GM12878 (cell line): ENCODE measurements at places on chromosomes 11 and 22. TPM values are rescaled to one million over a fixed set of nuclear protein-coding genes. Genes with fewer than 3 reads are reported as not detected.
A peak's percentile ranks its signal among the peaks of the same experiment; 100 is the strongest.

- peaks cover 44% of the 10 kb centered on the region for H3K4me1 ChIP-seq
- no peaks in the 10 kb centered on the region for H3K36me3 ChIP-seq
- H3K4me3 ChIP-seq = no peak overlapping the region
- no peaks in the 10 kb centered on the region for H3K27me3 ChIP-seq
- H3K27ac ChIP-seq = no peak overlapping the region
These were observed 33.1 kb downstream of the LARGE1 start for GRCh38 chr22:33887173-33887572.

DNA sequence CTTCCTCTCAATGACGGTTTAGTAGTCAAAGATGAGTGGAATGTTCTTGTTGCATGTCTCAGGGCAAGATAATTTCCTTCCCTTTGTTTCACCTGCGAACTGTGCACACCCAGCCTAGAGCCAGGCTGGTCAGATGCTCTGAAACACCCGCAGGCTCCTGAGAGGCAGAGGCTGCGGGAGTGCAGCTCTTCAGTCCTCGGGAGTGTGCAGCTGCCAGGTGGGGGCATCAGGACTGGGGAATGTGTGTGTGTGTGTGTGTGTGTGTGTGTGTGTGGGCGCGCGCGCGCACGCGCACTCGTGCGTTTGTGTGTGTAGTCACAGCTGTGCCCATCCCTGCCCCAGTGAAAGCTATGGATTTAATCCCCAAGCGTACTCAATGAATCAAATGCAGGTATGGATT is 136.2 kb upstream of the NTM start:
- no peak for DNase-seq
- H3K27ac ChIP-seq = no peak overlapping the region
- no peaks in the 10 kb centered on the region for H3K36me3 ChIP-seq
- H3K4me3 ChIP-seq = no peak overlapping the region
- no peaks in the 10 kb centered on the region for H3K4me1 ChIP-seq

DNA sequence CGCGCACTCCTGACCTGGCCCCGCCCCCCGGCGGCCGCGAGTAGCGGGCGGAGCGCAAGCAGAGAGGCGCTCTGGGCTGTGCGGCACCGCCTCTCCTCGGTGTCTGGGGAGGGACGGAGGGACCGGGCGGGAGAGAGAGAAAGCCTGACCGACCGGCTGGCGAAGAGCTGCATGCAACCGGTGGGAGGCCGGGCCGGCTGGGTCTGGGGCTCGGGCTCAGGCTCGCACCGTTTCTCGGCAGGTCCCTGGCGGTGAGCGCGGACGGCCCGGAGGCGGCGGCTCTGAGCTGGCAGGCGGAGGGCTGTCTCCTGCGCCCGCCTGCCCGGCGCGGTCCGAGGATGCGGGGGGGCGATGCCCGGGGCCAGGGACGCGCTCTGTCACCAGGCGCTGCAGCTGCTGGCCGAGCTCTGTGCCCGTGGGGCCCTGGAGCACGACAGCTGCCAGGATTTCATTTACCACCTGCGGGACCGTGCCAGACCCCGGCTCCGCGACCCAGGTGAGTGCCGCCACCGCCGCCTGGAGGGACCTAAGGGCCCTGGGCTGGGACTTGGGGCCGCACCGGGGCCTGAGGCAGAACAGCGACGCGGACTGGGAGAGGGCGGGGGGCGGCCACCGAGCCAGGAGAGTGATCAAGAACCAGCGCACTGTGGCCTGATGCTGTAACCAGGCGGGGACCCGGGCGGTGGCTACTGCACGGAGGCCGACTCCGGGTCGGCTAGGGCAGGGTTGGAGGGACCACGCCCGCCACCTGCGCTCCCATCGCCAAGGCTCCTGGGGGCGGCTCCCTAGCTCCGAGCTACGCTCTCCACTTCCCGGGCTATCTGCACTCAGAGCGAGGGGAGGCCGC is at the start of gene SYT9:
SYT9 (plus strand) TSS at position 69 of the 847 bp plus-strand sequence; CDS start at position 352, 283 bp downstream.
- no peak within 1 kb of the TSS for H3K27ac ChIP-seq
- no peaks in the 10 kb centered on the region for H3K4me1 ChIP-seq
- H3K4me3 ChIP-seq = no peak within 1 kb of the TSS

DNA sequence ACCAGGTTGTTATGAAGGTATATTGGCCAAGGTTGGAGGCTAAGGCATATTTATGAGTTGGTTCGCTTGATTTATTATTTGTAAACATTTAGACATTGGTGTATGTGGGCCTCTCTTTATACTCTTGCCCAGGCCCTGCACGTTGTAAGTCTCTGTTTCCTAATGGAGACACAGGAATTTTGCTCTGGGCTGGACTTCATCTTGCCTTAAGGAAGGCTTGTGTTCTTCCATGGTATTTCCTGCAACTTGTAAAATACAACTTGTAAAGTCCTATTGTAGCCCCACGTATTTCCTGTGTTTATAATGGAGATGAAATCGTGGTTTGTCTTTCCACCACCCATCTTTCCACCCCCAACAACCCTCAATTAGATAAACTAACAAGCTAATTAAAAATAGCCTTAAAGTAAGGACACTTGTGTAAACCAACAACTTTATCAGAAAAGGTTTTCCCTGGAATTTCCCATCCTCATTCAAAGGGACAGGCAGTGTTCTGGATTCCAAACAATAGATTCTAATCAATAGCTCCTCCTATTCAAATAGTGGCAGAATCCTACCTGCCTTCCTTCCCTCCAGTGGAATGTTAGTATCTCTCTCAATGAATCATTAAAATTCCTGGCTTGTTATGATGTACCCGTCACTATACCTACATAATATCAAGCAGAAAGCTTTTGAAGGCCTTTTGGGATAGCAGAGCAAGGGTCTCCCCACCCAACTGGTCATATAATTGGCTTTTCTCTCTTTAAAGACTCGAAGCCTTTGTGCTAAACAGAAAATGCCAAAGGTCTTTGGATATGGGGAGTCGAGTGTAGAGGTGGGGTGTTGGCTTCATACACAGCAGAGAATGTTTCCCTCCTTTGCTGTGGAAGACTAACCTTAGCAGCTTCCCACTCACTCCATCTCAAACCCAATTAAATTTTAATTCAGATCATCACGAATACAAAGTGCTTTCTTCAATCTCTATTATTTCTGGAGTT is 77.1 kb downstream of the UBASH3B start:
- H3K36me3 ChIP-seq = no peaks in the 10 kb centered on the region
- no peaks in the 10 kb centered on the region; the same call in 1 of the 2 replicates for H3K27me3 ChIP-seq
- H3K27ac ChIP-seq = no peak overlapping the region
- H3K4me3 ChIP-seq = no peak overlapping the region

DNA sequence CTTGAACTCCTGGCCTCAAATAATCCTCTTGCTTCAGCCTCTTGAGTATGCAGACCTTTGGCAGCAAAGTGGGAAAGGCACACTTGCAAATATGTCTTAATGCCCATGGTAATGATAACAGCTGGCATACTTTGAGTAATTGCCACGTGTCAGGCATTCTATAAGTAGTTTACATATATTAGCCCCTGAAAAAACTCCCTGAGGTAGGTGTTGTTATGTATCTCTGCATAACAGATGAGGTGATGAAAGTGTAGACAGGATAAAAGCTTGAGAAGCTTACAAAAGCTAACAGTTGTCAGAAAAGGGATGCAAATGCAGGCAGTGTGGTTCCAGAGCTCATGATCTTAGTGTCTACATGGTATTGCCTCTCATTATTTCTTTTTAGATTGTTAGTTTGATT is 291.1 kb upstream of the C11orf87 start:
- H3K4me3 ChIP-seq = no peak overlapping the region
- H3K27ac ChIP-seq = no peak overlapping the region
- H3K4me1 ChIP-seq = no peaks in the 10 kb centered on the region
- no peak for DNase-seq

- no peaks in the 10 kb centered on the region for H3K27me3 ChIP-seq
- H3K4me3 ChIP-seq = no peak overlapping the region
- H3K27ac ChIP-seq = no peak overlapping the region
These were observed 12.5 kb downstream of the USP35 start for GRCh38 chr11:78201096-78201818.

GRCh38 chr11:36824349-36824748 is 226.3 kb upstream of the RAG2 start:
- H3K27me3 ChIP-seq = no peaks in the 10 kb centered on the region
- no peak overlapping the region for H3K27ac ChIP-seq
- H3K4me1 ChIP-seq = no peaks in the 10 kb centered on the region
- no peak for DNase-seq

DNA sequence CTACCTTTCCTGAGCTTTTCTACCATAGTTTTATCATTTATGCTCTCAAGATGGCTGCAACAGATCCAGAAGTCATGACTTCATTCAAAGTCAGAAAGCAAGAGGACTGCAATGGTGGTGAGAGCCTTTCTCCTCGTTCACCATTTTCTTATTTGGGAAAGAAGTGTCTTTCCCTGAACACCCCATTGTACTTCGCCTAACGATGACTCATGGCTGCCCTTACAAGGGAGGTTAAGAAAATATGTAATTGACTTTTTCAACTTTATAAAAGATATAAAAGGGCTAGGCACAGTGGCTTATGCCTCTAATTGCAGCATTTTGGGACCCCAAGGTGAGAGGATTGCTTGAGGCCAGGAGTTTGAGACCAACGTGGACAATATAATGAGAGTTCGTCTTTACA is 541.7 kb downstream of the METTL15 start:
- H3K27me3 ChIP-seq = no peaks in the 10 kb centered on the region
- H3K4me1 ChIP-seq = no peaks in the 10 kb centered on the region
- no peak overlapping the region for H3K27ac ChIP-seq
- no peak for DNase-seq
- H3K4me3 ChIP-seq = no peak overlapping the region
- no peaks in the 10 kb centered on the region for H3K36me3 ChIP-seq

DNA sequence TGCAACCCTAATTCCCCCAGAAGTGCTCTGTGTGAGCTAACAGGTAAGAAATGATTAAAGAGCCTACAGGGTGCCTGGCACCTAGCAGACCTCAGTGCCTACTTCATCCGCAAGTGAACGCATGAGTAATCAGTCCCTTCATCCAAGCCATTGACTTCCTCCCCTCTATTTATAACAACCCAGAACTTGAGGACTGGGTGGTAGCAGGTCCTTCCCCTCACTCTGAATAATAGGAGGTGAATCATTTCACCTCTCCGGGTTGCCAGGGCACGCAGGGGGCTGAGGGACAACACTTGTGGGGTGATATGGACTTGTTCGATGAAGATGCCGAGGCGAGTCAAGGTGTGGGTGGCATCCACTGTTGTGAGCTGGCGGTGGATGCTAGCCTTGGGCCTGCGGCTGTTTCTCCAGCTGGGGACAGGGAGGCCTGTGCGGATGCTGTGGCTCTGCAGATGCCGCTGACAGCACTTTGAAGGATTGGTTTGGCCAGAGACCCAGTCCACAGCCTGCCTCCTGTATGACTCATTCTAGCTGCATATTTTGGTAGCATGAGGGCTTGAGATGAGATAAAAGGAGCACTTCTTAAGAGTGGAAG is 11.7 kb upstream of the SORL1-AS1 start:
- H3K27me3 ChIP-seq = no peaks in the 10 kb centered on the region
- H3K4me1 ChIP-seq = peaks cover 91% of the 10 kb centered on the region
- peaks cover 8% of the 10 kb centered on the region; the same call in 1 of the 2 replicates for H3K36me3 ChIP-seq
- DNase-seq = no peak
- H3K4me3 ChIP-seq = peak overlapping the region; percentile 57; the same call in 1 of the 2 replicates

GRCh38 chr11:37755521-37755920 is 1157.5 kb upstream of the RAG2 start:
- H3K27me3 ChIP-seq = no peaks in the 10 kb centered on the region
- no peak for DNase-seq
- H3K4me3 ChIP-seq = no peak overlapping the region
- no peaks in the 10 kb centered on the region for H3K36me3 ChIP-seq
- H3K4me1 ChIP-seq = no peaks in the 10 kb centered on the region

GRCh38 chr11:72812604-72812966 is 1.6 kb upstream of the ATG16L2 start:
- H3K4me3 ChIP-seq = peak overlapping the region; percentile 89
- H3K36me3 ChIP-seq = peaks cover 3% of the 10 kb centered on the region; the same call in 1 of the 2 replicates
- H3K4me1 ChIP-seq = peaks cover 14% of the 10 kb centered on the region
- no peaks in the 10 kb centered on the region for H3K27me3 ChIP-seq
- DNase-seq = no peak
- H3K27ac ChIP-seq = peak overlapping the region; percentile 98

DNA sequence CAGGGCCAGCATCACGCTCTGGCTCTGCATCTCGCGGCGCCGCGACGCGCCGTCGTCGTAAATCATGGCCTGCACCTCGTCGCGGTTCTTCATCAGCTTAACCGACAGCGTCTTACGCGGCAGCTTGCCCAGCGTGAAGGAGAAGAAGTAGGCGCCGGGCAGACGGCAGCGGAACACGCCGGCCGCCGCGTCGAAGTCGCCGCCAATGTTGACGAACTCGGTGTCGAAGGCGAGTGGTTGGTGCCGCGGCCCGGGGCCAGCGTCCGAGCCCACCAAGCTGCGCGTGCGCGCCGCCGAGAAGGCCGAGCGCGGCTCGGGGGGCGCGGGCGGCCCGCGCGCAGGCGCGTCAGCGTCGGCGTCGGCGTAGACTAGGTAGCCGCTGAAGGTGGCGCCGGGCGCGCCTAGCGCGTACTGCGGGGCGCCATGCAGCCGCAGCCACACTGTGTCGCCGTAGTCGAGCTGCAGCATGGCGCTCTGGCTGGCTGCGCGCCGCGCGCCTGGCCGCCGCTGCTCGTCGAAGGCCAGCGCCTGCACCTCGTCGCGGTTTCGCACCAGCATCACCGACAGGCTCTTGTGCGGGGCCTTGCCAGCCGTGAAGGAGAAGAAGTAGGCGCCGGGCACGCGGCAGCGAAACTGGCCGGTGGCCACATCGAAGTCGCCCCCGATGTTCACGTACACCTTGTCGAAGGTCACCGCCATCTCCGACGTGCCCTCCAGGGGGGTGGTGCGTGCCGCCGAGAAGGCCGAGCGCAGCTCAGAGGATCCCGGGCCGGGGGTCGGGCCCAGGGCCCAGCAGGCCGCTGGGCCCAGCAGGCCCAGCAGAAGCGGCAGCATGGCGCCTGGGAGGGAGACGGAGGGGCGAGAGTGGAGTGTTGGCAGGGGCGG is 3.7 kb downstream of the FAM180B start:
- H3K36me3 ChIP-seq = no peaks in the 10 kb centered on the region; the same call in 1 of the 2 replicates
- no peak overlapping the region for H3K27ac ChIP-seq
- peaks cover 3% of the 10 kb centered on the region for H3K27me3 ChIP-seq
- H3K4me3 ChIP-seq = no peak overlapping the region

GRCh38 chr11:102546427-102546826 is 15.9 kb upstream of the MMP7 start:
- no peak for DNase-seq
- no peaks in the 10 kb centered on the region for H3K27me3 ChIP-seq

- no peaks in the 10 kb centered on the region for H3K4me1 ChIP-seq
- H3K36me3 ChIP-seq = no peaks in the 10 kb centered on the region
- H3K27me3 ChIP-seq = no peaks in the 10 kb centered on the region; the same call in 1 of the 2 replicates
- no peak overlapping the region for H3K4me3 ChIP-seq
These were observed 111.8 kb downstream of the CTTN start for GRCh38 chr11:70510106-70510505.

- no peaks in the 10 kb centered on the region for H3K4me1 ChIP-seq
- no peaks in the 10 kb centered on the region; the same call in none of the 2 replicates for H3K36me3 ChIP-seq
- H3K27ac ChIP-seq = no peak overlapping the region
- H3K4me3 ChIP-seq = no peak overlapping the region
These were observed 55.0 kb upstream of the DEPDC7 start for GRCh38 chr11:32960553-32961164.

Gene SLC5A1
- polyA plus RNA-seq = not detected in 2 replicates

Gene PKNOX2
- not detected in 2 replicates for polyA plus RNA-seq

Gene PHLDA2
- not detected in 2 replicates for polyA plus RNA-seq

Gene DTX4
- 5.1 and 6.3 TPM in 2 replicates for polyA plus RNA-seq

Gene RFPL2
- polyA plus RNA-seq = not detected in 2 replicates

Gene OR9G4
- polyA plus RNA-seq = not detected in 2 replicates

Gene ZNF408
- 9.2 and 10.1 TPM in 2 replicates for polyA plus RNA-seq

Gene KRTAP5-8
- not detected in 2 replicates for polyA plus RNA-seq

Gene WT1
- 0.15 TPM in 1 of 2 replicates, not detected in the other for polyA plus RNA-seq

Gene CLCF1
- polyA plus RNA-seq = 0.23 TPM in 1 of 2 replicates, not detected in the other
